ENCODE measurements at places on chromosomes 6 and 20. TPM values are rescaled to one million over a fixed set of nuclear protein-coding genes. Genes with fewer than 3 reads are reported as not detected.

The HS3ST5 gene
- not detected for total RNA-seq

The ABHD16B gene
- total RNA-seq, result not detected

The IYD gene
- total RNA-seq, result not detected

The LPA gene
- not detected for total RNA-seq
